ENCODE measurements at places on chromosomes 2 and 18.

DNA sequence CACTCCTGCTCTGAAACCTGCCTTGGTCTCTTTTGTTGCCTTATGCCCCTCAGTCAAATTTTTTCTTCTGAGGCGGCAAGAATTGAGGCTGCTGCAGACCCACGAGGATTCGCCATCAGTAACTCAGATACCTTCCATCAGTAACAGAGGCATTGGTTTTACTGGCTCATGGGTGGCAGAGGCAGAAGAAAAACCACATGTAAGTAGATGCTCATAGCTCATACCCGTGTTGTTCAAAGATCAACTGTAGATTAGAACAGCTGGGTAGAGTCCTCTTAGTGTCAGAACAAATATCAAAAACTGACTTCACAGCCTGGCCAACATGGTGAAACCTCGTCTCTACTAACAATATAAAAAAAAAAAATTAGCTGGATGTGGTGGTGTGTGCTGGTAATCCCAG, 598.0 kb upstream of the SOX11 start:
- DNase-seq, result no peak

- no peak for DNase-seq
These were observed 302.5 kb downstream of the NRXN1 start for GRCh38 chr2:50729306-50730049.

GRCh38 chr2:3301001-3301400, 76.6 kb downstream of the EIPR1 start:
- DNase-seq, result no peak

DNA sequence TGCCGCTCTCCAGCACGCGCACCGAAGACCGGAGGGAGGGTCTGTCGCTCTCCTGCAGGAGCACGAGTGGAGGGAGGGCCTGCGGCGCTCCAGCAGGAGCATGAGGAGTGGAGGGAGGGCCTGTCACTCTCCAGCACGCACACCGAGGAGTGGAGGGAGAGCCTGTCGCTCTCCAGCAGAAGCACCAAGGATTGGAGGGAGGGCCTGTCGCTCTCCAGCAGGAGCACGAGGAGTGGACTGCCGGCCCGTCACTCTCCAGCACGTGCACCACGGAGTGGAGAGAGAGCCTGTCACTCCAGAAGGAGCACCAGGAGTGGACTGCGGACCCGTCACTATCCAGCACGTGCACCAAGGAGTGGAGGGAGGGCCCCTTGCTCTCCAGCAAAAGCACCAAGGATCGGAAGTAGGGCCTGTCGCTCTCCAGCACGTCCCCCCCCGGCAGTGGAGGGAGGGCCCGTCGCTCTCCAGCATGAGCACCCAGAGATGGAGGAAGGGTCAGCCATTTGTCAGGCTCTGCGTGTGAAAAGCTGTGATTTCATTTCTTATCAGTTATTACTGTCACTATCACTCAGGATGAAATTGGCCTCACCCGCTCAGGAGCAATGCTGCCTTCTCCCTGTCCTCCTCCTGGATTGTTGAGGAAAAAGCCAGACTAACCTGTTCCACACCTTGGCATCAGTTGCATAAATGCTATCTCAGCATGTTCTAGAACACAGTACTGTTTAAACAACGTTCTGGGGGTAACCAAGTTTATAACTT, 35.9 kb downstream of the ADI1 start:
- DNase-seq, result no peak

DNA sequence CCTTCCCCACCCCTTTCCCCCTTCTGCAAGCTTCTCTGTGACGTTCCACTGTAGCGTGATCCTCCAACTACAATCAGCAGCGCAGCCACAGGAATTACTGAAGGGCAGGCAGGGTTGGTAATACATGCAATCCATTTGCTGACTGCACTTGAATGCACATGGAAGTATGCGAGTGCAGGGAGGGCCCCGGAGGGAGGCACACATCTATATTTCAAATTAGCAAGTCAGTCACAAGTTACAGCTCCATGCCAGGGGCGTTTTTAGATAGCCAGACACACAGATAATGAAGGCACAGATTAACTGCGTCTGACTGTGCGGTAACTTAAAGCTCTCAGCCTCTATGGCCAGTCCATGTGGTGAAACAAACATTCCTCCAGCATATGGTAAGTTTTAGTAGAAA, 209.2 kb upstream of the GATA6 start:
- DNase-seq, result no peak

DNA sequence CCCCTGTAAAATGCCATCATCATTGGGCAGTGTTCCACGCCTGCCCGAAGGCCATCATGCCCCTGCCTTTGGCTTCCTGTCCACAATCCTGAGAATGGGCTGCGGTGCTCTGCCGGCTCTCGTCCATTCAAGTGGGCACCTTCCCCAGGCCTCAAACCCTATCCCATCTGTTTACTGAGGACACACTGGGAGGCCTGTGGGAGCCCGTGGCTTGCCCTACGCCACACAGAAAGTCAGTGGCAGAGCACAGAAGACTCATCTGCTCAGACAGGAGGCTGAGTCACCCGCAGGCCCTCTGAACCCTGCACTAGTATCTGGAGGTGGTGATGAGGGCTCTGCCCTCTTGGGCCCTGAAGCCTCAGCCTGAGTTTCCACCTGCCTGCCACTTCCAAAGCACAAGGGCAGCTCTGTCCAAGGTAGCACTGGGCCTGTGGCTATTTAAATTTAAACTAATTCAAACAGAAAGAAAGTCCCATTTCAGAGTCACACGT, 19.1 kb upstream of the ANKRD53 start:
- no peak for DNase-seq

DNA sequence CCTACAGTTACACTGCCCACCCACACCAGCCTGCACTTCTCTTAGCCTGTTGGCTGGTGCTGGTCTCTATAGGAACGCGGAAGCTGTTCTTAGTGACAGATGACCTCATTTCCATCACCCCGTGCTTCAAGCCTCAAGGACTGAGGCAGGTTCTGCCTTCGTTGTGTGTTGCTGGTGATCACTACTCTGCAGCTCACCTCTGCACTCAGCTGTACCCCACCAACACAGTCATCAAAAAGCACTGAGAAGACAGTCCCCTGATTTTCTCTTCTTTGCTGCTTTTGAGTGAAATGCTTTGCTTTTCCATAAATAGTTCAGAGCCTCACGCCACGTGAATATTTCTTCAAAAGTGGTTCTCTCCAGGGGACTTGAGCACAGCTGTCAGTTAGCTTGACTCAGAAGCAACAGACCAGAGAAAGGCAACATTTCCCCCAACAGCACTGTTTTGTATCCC, 225.7 kb upstream of the CCDC150 start:
- DNase-seq, result no peak

- DNase-seq, result no peak
These were observed 35.8 kb downstream of the PPIG start for GRCh38 chr2:169619946-169620345.

- no peak for DNase-seq
These were observed 1.2 kb downstream of the ANTXR1 start for GRCh38 chr2:69013840-69014821.

DNA sequence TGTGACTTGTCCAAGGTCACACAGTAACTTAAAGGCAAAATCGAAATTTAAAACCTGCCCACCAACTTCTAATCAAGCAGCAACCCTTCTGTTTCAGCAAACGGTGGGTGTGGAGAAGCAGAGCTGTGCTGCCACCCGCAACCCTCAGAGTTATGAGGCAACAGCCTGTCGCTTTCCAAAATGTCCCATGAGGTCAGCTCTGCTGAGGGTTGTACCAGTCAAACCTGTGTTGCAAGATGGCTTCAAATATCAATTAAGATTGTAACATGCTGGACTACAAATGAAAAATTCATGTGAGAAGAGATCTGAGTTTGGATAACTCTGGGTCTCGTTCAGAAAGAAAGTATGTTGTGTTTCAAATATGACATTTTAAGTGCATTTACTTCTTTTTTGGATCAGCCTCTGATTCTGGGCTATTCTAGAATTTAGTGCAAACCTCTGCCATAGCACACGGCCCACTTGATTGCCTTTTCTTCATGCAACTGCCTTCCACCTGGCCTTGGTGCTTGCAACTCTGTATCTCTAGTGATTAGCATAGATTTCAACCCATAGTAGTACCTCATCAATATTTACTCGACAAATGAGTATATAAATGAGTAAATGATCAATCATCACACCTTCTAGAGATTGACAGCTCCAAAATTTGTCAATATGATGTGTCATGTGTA, 69.3 kb downstream of the TIMM21 start:
- DNase-seq, result no peak

- no peak for DNase-seq
These were observed 69.0 kb upstream of the TTC39C start for GRCh38 chr18:23945416-23946079.

DNA sequence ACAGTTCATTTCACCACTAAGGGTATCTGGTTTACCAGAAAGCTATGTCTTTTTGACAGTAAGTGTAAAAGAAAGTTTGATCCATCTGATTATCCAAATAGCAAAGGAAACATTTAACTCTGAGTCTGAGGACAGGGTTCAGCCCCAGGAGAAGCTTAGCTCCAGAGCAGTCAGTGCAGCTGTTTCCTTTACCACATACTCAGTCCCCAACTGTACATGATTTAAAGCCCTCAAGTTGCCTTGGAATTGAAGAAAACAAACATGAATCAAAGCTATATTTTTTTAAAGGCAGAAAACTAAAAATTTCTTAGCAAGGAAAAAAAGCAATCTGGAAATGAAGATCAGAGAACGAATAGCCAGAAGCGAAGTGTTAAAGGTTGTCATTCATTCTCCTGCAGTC, 746.0 kb downstream of the METTL4 start:
- DNase-seq, result no peak

GRCh38 chr2:174121612-174122011, 126.7 kb downstream of the OLA1 start:
- no peak for DNase-seq

DNA sequence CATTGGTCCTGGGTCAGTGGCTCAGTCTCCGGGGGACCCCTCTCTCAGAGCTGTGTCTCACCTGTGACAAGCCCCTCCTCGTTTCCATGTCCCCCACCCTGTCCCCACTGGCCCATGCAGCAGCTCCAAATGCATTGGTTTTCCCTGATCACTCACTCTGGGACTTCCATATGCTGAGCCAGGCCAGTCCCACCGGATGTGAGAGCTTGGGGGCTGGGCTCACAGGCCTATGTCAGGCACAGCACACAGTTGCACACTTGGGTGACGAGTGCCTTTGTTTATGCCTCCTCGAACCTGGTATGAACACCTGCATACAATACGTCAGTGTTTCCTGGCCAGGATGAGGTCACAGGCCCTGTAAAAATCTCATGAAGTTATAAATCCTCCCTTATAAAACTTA, 232.5 kb downstream of the TFCP2L1 start:
- DNase-seq, result no peak

DNA sequence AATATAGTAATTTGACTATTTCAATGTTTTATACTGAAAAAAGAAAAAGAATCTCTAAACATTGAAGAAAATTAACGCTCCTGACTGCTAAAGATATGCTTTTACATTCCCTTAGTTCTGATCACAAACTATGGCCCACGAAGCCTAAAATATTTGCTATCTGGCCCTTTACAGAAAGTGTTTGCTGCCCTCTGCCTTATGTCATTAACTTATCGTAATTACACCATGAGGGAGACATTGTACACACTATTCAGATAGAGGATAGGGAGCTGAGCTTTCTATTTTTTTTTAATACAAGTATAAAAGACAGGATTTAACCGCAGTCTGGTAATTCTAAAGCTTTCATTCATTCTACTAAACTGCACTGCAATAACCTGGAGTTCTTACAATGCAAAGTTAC, 393.1 kb upstream of the DCC start:
- no peak for DNase-seq

DNA sequence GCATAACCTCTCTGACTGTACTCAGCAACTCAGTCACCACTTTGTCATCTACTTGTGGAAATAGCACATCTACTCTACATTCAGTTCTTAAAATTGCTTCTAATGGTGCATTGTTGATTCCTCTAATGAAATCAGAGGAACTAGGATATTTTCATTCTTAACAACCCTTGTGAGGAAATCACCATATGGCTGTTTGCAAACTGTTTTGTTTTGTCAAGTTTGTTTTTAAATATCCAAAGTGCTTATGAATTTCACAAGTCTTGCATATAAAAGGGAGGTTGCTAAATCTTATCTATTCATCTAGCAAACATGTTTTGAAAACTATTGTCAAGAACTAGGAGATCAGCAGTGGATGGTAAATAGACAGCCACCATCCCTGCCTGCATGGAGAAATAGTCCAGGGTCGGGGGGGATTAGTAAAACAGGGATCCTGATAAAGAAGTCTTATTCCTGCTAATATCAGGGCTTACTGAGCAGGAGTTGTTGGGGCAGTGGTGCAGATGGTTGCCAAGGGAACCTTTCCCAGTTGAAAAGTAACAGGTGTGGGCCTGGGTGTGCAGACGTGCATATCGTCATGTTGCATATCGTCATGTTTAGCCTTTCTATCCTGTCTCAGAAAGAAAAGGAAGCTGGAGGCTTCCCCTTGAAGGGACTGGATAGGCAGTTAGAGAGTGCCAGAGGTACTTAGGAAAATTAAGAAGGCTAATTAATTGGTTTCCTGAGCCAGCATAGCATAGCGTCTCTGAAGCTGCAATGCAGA, 7.5 kb upstream of the MYO3B start:
- peak; percentile 12 for DNase-seq

DNA sequence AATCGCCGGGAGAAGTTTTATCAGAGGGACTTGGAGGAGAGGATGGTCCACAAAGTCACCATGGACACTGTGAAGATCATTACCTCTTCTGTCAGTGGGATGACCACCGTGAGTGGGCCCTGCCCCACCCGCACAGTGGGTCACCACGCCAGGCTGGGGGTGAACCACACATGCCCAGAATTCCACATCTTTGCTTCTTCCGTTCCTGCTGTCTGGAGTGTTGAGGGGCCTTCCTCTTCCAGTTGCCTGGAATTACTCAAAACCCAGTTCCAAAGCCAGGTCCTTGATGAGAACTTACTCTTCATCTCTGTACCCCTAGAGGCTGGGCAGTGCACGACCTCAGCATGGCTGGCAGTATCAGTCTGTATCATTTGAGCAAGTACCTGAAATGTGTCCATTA, 22.1 kb downstream of the MROH2A start:
- no peak for DNase-seq

DNA sequence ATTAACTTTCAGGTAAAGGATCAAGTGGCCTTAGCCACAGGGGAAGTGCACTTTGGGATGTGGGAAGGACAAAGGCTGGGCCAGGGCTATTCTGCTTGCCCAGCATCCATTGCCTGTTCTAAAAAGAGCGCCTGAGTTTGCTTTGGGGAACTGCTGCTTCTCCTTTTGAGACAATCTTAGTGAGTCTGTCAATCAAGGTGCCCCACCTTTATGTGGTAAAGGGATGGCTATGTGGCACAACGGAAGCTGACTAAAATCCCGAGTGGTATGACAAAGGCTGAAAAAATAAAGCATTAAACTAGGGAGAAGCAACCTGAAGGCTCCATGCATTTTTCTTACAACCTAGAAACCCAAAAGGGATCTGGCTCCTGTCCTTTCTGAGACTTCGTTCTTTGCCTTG, 540.5 kb downstream of the SLC4A3 start:
- no peak for DNase-seq

- DNase-seq, result no peak
These were observed 455 bp downstream of the PREPL start for GRCh38 chr2:44360749-44361329.

DNA sequence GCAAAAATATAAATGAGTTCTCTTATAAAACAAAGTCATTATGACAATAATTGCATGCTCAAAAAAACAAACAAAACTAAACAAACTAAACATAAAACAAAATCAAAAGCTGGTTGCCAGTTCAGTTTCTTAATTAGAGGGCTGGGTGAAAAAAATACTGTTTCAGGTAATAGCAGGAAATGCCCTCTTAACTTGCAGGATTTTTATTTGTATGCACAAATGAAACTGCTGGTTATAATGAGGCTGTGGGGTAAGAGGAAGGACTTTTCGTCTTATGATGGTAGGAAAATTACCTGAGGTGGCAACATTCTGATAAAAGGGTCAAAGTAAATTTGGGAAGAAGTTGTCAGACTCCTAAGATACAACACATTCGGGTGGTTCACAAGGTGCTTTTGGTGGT, 21.5 kb upstream of the CDKL4 start:
- no peak for DNase-seq

Measured in D721Med (cell line).